ENCODE measurements at places on chromosomes 3 and 15. TPM values are rescaled to one million over a fixed set of nuclear protein-coding genes. Genes with fewer than 3 reads are reported as not detected.
A peak's percentile ranks its signal among the peaks of the same experiment; 100 is the strongest.

DNA sequence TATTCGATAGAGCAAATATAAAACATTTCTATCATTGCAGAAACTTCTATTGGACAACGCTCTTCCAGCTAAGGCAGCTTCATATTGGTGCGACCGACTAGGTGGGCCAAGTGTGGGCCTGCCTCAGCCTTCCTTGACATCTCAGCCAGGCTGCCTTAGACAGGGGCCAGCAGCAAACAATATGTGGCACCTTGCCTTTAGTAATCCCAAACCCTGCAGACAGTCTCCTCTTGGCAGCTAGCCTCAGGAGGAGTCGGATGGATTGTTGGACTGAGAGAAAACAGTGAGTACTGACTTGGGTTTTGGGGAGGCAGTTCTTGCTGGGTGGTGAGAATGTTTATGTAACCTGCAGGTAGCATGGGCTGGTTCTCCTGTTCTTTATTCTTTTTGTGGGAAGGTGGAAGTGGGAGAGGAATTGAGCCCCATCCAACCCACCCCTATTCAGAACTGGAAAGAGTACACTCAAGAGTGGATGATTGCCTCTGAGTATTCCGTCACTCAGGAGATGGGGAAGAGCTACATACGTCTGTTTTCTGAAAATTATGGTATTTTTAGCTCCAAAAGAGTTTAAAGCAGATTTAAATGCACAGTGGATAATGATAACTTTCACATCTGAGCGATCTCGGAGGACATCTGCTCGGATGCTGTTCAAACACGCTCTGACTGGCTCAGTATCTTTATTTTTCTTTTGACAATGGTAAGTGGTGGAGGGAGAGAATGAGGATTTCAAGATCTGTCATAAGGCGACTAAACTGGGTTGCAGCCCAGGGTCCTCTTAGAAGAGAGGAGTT lies 47.2 kb downstream of the GPD1L start:
- no peak for DNase-seq

GRCh38 chr15:84812842-84813241 lies 4.3 kb upstream of the ALPK3 start:
- DNase-seq = no peak

DNA sequence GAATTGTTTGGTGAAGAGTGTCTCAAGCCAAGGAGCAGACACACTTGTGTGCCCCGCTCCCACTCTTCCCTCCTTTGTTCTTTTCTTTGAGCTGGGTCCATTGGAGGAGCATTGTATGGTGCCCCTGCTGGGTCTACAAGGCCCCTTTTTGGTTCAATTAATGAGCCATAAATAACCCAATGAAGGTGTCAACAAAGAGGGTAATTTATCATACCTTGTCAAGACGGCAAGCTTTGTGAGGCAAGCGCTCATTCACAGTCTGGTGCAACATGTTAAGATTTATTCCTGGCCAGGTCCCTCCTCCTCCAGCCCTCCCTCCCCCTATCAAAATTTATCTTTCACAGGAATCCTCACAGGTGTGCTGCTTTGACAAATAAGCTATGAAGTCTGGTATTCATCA lies 300.1 kb downstream of the RORA start:
- DNase-seq = no peak

SUMF1 gene
- 35.2 TPM for total RNA-seq

DNA sequence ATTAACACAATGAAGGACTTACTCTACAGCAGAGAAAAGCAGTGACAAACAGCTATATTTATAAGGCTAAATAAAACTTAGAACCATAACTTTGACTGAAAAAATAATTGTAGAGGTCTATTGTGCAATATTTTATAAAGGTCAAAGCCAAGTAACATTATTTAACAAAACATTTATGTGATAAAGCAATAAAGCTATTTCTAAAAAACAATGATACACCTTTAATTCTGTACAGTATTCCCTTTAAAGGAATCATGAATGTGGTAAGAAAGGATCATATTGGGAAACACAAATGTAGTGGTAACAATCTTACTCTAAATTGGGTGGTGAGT lies 236.4 kb downstream of the ISL2 start:
- no peak for DNase-seq

GRCh38 chr15:88695691-88696251 lies 57.0 kb downstream of the ISG20 start:
- DNase-seq = no peak

DNA sequence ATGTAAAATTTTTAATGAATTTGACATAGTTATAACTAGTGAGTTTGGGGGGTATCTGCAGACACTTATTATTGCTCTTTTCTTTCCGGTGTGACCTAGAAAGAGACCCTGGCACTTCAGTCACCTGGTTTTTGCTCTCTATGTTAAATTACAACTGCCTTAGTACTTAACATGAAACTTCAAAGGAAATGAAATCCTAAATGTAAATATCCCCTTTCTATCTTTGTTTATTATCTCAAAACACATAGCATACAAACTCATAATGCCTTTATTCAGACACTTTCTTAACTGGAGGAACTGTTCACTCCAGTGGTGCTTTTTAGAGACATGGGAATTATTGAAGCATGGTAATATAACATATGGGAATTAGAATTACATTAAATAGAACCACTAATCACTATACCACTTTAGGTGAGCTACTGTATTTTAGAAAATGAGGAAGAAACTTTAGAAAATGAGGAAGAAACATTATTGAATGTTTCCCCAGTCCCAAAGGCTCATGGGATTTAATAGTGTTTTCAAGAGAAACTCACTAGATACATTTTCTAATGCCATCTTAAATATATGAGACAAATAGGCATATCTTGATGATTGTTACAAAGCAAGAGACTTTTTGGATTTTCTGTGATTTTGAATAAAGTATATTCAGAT lies 119.5 kb upstream of the MLF1 start:
- no peak for DNase-seq

DNA sequence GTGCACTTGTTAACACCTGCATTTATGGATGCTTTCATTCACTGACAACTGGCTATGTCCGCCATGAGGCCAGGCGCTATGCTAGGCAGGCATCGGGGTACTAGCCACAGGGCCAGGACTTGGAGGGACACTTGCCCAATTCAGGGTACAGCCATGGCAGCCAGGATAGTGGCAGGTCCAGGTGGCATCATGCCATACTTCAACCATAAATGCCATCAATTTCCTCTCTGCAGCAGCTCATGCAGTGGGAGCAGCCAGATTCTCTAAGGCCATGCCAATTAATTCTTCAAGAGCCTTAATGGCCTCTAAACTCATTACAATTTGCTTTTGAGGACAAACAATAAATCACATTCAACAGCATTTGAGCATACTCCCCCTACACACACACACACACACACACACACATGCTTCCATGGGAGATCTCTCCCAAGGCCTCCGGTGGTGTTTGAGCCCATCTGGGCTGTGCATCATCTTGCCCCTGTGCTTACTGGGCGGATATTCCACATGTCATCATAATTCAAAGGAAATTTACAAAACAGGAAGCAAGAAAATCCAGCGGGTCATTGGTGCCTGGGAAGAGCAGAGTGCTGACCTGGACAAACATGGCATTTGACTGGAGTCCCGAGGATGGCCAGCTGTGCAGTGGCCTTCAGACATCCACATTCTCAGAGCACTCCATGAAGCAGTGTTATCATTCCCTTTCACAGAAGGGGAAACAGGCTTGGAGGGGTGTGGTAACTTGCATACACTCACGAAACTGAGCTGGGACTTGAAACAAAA lies 109.1 kb downstream of the IQSEC1 start:
- no peak for DNase-seq

IL5RA gene
- 0.10 TPM for total RNA-seq

DNA sequence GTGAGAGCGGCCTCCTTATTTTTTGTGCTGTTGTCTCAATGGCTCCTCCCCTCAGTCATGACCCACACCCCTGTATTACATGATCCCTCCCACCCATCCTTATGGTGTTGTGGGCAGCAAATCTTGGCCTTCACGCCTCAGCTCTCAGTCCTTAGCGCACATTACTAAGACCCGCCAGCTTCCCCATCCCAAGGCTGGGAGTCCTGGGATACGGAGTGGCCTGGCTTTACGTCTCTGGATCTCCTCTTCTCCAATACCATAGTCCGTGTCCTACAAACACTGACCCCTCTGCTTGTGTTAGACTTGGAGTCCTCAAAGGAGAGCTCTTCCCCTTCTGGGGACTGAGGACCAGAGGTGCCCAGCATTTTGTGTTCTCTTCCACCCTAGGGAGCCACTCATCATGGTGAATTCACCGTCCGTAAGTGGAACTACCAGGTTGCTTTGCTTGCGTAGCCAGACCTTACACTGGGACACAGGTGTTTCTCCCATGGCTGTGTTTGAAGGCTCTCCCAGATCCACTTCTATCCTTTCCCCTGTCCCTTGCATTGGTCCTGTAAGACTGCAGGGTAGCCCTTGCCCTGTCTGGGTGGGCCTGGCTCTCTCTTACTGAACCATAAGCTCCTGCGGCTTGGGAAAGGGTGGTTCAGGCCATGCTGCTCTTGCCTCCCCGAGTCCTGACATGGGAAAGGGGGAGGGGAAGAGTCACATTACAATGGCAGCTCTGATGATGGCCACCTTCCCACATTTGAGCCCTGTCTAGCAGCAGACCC lies 13.6 kb downstream of the GRM2 start:
- peak; percentile 64 for DNase-seq

C3orf20 gene
- not detected for total RNA-seq

PRTG gene
- 0.54 TPM for total RNA-seq

- no peak for DNase-seq
Measured at GRCh38 chr3:179446501-179446900, 4.8 kb downstream of the GNB4 start.

DNA sequence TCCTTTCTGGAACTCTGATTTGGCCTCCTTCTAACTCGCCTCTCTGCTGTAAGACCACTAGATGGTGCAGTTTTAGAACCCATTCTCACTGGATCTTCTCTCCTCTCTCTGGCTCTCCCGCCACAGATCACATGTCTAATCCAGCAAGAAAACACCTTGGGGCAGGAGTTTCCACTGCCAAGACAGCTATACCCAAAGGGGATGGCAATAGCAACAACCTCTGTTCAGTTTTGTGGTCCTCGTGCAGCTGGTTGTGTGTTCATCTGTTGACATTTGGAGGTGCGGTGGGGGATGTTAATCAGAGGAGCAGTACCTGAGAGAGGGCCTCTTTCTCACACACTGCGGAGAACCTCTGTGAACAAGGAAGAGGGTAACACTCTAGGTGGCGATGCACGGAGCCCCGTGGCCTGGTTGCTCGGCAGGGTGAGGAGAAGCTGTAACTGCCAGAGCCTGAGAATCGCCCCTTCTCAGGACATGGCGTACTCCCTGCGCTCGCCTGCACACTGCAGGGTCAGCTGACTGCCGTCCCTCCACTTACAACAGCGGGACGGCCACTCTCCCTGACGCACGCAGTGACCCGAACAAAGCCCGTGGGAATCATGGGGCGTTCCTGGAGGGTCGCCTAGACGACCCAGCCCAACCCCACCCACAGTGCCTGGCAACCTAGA lies at the start of gene TEX55:
TSS of gene TEX55 (plus strand) at position 666 of the 668 bp plus-strand sequence. CDS start 25 bp downstream, outside the sequence.
- DNase-seq = no peak

DNA sequence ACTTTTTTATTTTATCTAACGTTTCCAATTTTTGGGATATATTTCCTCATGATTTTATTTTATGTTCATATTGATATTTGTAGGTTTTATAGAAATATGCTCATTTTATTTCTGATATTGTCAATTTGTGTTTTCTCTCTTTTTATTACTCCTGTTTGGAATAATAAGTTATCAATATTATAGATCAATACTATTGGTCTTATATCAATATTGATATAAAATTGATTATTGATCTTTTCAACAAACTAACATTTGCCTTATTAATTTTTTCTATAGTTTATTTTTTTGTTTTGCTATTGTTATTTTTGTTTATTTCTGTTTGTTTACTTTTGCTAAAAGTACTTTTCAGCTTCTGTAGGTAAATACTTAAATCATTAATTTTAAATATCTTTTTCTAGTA lies 90.8 kb upstream of the CNTN6 start:
- DNase-seq = no peak

PCCB gene
- 40.1 TPM for total RNA-seq

BUB1B gene
- total RNA-seq = 4.5 TPM

BOC gene
- total RNA-seq = 63.0 TPM

DNA sequence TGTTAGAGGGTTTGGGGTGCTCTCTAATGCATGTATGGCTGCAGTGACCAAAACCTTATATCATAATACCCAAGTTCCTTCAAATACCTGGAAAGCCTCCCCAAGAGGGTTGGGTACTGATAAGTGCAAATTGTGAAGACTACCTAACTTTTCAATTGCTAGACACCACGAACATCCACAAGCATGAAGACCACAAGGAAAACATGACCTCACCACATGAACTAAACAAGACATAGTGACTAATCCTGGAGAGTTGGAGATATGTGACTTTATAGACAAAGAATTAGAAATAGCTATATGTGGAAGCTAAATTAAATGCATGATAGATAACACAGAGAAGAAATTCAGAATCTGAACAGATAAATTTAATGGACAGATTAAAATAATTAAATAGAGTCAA lies 23.9 kb upstream of the AADACL2 start:
- DNase-seq = no peak

EXD1 gene
- total RNA-seq = not detected

LEKR1 gene
- 0.89 TPM for total RNA-seq

- no peak for DNase-seq
Measured at GRCh38 chr3:143832433-143832832, 15.8 kb downstream of the SLC9A9 start.

VIPR1 gene
- total RNA-seq = 70.2 TPM

CD276 gene
- total RNA-seq = 44.9 TPM

GAP43 gene
- not detected for total RNA-seq

CD200R1L gene
- total RNA-seq = not detected

GRCh38 chr3:57951066-57951882 lies 56.9 kb upstream of the FLNB start:
- DNase-seq = peak; percentile 90

PLA2G4E gene
- total RNA-seq = 52.9 TPM

NCBP2 gene
- 23.9 TPM for total RNA-seq

DNA sequence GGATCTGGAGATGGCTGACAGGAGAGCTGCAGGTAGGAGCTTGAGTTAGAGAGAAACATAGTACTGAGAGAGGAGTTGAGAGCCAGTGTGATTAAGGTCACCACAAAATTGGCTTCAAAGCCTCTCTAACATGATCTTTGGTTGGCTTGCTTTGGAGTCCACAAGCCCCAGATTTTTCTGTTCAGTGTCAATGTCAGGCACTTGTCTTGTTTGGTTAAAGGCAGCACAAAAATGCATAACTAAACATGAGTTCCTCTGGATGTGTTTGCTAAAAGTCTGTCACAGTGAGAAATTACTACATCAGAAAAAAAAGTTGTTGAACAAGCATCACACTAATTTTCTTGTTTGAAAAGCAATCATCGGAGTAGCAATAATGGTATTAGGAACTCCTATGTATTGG lies 440.5 kb downstream of the NTRK3 start:
- DNase-seq = no peak

IL20RB gene
- total RNA-seq = 288 TPM

DNA sequence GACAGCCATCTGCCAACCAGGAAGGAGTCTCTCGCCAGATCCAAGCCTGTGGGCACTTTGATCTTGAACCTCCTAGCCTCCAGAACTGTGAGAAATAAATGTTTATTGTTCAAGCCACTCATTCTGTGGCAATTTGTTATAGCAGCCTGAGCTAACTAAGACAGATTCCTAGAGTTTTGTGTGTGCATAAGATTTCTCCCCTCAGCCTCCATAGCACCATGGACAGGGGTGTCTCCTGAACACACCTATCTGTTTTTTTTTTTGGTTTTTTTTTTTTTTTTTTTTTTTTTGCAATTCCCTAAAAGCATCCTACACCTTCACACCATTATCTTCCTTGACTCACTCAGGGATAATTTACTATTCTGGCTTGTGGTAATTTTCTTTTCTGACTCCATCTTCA lies 768.5 kb downstream of the NR2F2 start:
- DNase-seq = no peak

GRCh38 chr15:31263751-31264558 lies 62.7 kb upstream of the KLF13 start:
- peak; percentile 55 for DNase-seq
